KG1 (cell line): ENCODE measurements at places on chromosomes 3 and 15.

DNA sequence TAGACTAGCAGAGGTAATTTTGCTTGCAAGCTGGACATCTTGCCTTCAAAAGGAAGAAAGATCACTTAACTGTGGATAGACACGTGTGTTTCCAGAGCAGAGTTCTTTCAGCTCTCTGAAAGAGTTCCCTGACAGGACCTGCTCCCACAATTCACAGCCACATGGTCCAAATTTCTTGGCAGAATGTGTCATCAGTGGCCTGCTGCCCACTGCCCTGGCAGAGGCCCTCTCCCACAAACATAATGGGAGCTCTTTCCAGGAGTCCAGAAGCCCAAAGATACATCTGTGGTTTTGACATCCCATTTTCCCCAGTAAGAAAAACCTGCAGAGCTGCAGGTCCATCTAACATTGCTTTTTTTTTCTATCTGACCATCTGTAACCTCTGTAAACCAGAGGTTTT lies 48.3 kb downstream of the SERPINI1 start:
- no peak for DNase-seq

- DNase-seq, result peak; percentile 4
These were observed 518.6 kb downstream of the GBE1 start for GRCh38 chr3:81242871-81243270.

DNA sequence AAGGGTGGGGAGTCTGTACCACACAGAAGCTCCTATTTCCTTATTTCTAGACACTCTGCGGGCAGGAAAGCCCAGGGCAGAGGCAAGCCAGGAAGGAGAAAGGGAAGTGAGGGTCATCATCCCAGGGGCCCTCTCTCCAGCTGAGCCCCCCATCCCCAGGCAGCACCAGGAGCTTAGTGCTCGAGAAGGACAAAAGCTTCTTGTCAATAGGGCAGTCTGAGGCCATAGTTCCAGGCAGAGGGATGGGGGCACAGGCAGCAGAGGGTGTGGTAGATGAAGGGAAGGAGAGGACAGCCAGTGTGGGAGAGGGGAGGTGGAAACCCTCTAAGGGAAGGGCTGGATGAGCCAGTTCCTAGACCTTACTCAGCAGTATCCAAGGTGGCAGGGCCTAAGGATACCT lies 2.7 kb downstream of the MAP1A start:
- DNase-seq, result no peak

GRCh38 chr15:39239562-39239961 lies 341.3 kb upstream of the THBS1 start:
- no peak for DNase-seq

GRCh38 chr3:108673988-108674661 lies 83.1 kb downstream of the RETNLB start:
- DNase-seq, result no peak

DNA sequence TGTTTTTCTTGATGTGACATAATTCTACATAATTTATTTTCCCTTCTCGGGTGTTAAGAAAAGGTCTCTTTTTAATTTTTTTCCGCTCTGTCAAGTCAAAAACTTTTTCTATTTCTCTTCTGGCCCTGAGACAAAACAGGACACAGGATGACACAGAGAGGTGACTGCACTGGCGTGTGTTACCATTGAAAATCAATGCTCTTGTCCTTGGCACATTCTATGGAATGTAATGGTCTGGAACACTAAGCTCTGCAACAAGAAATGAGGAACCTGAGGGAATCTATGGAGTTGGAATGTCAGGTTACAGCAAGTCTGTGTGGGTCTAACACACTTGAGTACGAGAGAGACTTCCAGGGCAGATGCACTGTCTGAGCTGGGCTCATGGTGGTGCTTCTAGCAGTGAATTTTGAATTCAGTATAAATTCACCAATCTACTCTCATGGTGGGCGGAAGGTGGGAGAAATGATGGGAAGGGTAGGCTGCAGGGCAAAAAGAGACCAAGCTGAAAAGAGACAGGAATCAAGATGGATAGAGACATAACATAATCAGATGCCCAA lies 508.3 kb downstream of the TUSC7 start:
- no peak for DNase-seq

DNA sequence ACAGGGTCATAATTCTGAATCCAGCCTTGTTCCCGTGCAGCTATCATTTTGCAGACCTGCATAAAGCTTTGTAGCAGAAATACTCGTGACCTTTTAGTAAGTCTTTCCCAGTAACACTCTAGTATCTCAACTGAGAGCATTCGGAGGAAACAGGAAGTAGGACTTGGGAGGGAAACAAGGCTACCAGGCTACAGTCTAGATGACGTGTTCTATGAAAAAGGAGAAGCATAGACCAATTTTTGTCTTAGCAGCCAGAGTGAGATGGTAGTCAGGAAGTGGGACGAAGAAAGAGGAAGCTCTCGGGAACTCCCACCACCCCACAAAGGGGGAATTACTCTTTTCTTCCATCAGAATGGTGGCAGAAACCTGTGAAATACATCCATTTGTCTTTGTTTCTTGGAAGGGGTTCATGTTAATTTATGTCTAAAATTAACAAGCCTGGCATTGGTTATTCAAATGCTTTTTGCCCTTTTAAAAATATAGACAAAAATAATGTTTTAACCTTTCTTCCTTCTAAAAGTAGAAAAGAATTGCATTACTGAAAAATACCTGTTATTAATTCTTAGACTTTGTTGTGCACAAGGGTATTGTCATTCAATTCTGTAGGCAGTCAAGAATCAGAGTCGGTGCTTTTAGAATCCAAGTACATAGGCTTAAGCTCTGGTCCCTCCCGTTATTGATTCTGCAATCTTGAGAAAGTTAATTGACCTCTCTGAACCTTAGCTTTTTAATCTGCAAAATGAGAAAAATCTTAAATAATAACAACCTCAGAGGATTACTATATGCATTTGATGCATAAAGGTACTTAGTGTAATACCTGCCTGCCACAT lies 1.6 kb upstream of the SUCNR1 start:
- DNase-seq, result peak; percentile 63

GRCh38 chr3:73661265-73661664 lies 36.5 kb upstream of the PDZRN3 start:
- no peak for DNase-seq

- no peak for DNase-seq
These were observed 63.6 kb upstream of the ARL8B start for GRCh38 chr3:5058471-5058951.

DNA sequence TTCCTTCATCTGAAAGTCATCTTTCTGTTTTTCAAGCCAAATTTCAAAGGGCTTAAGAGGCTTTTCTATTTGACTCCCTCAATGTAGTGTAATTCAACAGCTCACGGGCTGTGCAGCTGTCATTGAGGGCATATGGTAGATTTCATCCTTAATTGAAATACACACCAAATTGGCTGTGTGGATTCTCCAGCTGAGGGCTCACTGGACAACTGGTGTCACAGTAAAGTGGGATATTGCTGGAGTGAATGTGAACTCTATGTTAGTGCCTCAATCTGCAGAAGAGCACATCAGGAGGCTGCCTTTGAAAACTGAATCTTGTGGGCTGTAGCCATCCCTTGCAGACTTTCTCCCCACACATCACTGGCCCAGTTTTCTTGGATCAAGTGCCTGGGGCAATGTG lies 120.1 kb downstream of the GALK2 start:
- no peak for DNase-seq
